Stimulated activated CD8-positive, alpha-beta memory T cell treated with anti-CD3 and anti-CD28 coated beads, Interleukin-15, amount 100 ng/mL, for 1 hour (primary cell): ENCODE measurements at places on chromosomes 5 and 9.

- DNase-seq, result no peak
These were observed 94.7 kb downstream of the NLN start for GRCh38 chr5:65816729-65817128.

GRCh38 chr5:1593903-1594356 is 70.2 kb upstream of the LPCAT1 start:
- DNase-seq, result no peak

DNA sequence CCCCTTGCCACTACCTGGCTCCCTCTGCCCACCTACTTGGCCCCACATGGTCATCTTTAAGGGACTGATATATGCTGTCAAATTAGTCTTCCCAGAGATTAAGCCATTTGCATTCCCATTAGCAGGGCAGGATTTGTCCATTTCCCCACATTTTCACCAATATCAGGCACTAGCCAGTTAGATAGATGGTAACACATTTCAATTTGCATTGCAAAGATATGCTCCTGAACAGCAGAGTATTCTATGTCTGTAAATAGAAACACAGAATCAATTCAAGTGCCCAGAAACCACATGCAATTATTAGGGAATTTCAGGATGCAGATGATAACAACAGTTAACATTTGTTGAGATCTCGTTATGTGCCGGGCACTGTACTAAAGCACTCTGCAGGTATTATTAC is 92.6 kb upstream of the IL12B start:
- DNase-seq, result no peak

DNA sequence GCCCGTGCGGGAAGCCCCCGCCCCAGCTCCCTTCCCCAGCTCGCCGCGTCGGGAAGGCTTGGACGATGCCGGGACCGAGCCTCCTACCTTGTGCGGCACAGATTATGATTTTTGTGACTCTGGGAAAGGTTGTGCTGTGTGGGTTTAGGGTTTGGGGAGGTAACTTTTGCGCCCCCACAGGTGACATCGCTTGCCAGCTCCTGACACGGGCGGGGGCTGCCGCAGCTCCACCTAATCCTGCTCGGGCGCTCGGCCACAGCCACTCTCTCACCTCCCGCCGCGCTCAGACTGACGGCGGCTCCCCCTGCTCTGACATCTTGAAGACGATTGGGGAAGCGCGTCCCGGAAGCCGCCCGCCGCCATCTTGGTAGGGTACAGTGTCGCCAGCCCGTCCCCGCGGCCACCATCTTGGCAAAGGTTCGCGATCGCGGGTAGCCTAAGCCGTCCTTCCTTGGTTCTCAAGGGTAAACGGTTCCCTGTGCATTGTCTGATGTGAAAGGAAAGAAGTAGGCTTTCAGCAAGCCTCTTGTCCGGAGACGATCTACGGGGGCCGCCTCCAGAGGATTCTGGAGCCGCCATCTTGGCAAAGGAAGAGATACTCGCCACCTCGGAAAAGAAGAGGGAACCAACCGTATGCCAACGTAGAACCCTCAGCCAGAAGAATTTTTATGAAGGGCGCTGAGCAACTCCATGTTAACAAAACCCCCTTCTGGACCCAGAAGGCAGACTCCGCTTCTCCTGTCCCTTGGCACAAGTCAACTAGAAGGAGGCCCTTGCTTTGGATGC is 1.8 kb upstream of the NR3C1 start:
- DNase-seq, result peak; percentile 74

DNA sequence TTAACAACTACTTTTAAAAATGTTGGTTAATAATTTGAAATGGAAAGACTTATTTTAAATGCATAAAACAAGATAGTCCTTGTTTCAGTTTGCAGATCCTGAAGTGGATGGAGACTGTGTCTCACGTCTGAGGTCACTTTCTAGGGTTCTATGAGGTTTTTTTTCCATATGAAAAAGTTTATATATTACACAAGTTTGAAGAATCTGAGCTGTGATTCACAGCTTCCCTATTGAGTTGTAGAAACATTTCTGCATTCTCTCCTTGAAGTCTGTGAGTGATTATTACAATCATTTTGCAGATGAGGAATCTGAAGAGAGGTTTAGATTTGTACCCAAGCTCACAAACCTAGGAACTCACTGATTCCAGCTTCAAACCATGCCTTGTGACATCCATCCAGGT is 442.5 kb upstream of the KLF4 start:
- no peak for DNase-seq

DNA sequence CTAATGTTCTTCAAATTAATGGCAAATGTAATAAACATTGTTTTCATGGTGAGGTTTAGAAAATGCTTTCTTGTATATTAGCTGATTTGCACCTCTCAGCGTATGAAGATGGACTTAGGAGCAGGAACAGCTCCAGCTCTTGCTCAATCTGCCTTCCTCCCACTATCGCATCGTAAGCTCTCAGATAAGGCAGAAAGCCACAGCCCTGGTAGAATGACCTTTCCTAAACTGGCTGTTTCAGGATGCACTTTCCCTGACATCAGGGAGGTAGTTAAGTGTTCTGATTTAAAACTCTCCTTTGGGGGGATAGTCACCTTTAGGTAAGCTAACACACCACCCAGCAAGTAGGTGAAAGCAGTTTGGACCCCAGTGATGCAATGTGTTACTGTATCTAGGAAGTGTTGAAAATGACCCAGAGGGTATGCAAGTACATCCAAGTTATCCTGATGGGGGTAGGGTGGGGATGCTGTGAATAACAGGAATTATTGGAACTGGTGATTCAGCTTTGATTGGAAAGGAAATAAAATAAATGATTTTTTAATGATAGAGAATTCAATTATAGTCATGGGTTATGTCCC is 72.3 kb downstream of the LMNB1 start:
- DNase-seq, result no peak

DNA sequence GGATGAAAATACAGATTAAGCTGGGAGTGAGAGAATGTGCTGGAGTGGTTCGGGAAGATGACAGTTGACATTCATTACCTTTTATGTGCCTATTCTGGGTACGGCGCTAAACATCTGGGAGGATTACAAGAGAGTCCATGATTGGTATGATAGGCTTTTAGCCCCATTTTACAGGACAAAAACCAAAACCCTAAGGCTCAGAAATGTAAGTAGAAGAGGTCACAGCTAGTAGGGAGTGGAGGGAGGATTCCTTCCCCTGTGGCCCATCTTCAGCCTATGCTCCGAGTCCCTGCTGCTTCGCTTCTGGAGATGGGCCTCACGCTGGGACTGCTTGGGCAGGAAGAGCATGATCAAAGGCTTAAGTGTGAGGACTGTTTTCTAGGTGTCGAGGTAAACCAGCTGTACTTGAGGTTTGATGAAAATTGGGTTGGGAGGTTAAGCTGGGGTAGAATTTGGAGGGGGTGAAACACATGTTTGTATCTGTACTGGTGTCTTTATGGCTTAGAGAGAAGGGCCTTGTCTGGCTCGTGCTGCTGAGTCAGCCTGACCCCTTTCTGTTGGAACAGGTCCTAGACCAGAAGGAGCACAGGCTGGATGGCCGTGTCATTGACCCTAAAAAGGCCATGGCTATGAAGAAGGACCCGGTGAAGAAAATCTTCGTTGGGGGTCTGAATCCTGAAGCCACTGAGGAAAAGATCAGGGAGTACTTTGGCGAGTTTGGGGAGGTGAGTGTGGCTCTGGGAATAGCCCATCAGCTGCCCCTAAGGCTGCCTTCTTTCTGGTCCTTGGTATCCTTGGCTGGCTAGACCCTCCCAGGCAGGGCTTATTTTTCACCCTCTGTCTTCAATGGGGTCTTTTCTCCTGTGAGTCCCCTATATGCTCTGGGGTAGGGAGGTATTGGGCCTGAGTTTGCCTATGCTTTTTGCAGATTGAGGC is 2.1 kb downstream of the HNRNPAB start:
- DNase-seq, result no peak

DNA sequence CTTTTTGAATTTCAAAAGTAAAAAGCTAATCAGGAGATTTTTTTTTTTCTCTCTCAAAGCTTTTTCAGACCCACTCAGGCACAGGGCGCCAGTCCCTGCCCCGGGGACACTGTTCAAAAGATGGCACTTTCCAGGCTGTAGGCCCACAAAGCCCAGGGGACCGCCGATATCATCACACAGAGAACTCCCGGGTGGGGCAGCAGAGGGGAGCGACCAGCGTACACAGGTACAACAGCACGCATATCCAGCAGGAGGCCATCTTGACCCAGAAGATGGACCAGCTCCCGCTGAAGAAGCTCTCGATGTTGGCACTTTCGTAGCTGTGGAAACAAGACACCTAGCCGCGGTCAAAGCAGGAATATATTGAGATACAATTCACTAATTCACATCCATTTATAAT is 108.3 kb downstream of the THBS4 start:
- no peak for DNase-seq

DNA sequence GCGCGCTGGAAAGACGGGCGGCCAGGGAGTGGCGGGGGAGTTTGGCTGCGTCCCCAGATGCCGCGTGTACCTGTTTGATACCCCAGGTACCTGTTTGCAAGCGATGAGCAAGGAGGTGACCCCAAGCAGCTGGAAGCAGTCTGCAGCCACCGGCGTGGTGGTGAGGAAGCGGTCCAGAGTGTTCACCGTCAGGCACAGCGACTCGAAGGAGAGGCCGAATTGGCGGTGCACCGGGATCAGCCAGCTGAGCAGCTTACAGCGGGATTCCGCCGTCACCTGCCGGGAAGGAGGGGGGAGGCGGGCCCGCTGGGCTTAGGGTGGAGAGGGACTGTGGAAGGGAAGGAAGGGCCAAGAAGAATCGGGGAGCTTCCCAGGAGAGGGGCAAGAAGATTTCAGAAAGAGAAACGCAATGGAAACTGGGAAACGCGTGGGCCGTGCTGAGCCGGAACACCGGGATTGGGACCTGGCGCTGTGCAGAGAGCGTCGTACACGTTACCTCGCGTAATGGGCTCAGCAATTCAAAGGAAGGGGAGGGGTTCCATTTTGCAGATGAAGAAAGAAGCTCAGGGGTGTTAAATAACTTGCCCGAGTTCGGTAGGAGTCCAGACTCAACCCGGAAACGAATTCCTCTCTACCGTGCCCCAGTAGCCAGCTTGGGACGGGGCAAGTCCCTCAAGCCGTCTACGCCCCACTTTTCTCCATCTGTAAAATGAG is 980 bp downstream of the CCNO start:
- no peak for DNase-seq
